ENCODE measurements at places on chromosomes 4 and X. TPM values are rescaled to one million over a fixed set of nuclear protein-coding genes. Genes with fewer than 3 reads are reported as not detected.

The HDAC6 gene
- 28.6 TPM for total RNA-seq

The PLP1 gene
- not detected for total RNA-seq

The CYBB gene
- total RNA-seq = not detected

The PLK4 gene
- 9.7 TPM for total RNA-seq

The CFAP99 gene
- not detected for total RNA-seq

The FGF5 gene
- 1.1 TPM for total RNA-seq

The TRMT10A gene
- total RNA-seq = 7.9 TPM

The CITED1 gene
- 0.28 TPM for total RNA-seq

The CSN1S1 gene
- not detected for total RNA-seq

The ZIC3 gene
- not detected for total RNA-seq

The ABCD1 gene
- 3.3 TPM for total RNA-seq

The KCNE5 gene
- 0.09 TPM for total RNA-seq

The CTAG2 gene
- not detected for total RNA-seq

The CCKAR gene
- not detected for total RNA-seq

The HSD17B13 gene
- total RNA-seq = not detected

The SLC10A6 gene
- total RNA-seq = 1.2 TPM

The PFKFB1 gene
- not detected for total RNA-seq

The MTMR8 gene
- 0.49 TPM for total RNA-seq

The BRS3 gene
- total RNA-seq = not detected

The GPRIN3 gene
- total RNA-seq = not detected

The PAGE5 gene
- total RNA-seq = not detected

The RGN gene
- total RNA-seq = not detected

The ART3 gene
- 1.7 TPM for total RNA-seq

The GPC3 gene
- 6.9 TPM for total RNA-seq

The GLOD5 gene
- not detected for total RNA-seq

The AFP gene
- total RNA-seq = 0.56 TPM

The PHKA1 gene
- 11.1 TPM for total RNA-seq

The IQCM gene
- total RNA-seq = not detected

The PAGE2B gene
- not detected for total RNA-seq

The ATP2B3 gene
- total RNA-seq = not detected

The GAGE12H gene
- total RNA-seq = not detected

The SOWAHD gene
- 0.19 TPM for total RNA-seq

The TMEM47 gene
- 2.0 TPM for total RNA-seq

The RAB9B gene
- 0.19 TPM for total RNA-seq

The ZDHHC9 gene
- 11.2 TPM for total RNA-seq

The TCEANC gene
- total RNA-seq = 1.3 TPM

The SPANXN4 gene
- not detected for total RNA-seq

The BEX5 gene
- 0.79 TPM for total RNA-seq

The NLRP2B gene
- not detected for total RNA-seq

The UBA6 gene
- 43.9 TPM for total RNA-seq

The LRP2BP gene
- total RNA-seq = 0.19 TPM

The GPAT3 gene
- total RNA-seq = 1.2 TPM

The ATP8A1 gene
- total RNA-seq = 0.74 TPM

The F11 gene
- total RNA-seq = not detected

The SLC10A4 gene
- total RNA-seq = not detected

The EIF1AX gene
- 68.5 TPM for total RNA-seq

The TLR2 gene
- 1.0 TPM for total RNA-seq

The RNF128 gene
- total RNA-seq = 9.2 TPM

The GC gene
- total RNA-seq = not detected

The CXCL8 gene
- total RNA-seq = 23.4 TPM

The GAGE12J gene
- not detected for total RNA-seq

The TAF7L gene
- total RNA-seq = not detected
